Type B pancreatic cell (in vitro differentiated cells): ENCODE measurements at places on chromosomes 12 and 14. TPM values are rescaled to one million over a fixed set of nuclear protein-coding genes. Genes with fewer than 3 reads are reported as not detected.

DNA sequence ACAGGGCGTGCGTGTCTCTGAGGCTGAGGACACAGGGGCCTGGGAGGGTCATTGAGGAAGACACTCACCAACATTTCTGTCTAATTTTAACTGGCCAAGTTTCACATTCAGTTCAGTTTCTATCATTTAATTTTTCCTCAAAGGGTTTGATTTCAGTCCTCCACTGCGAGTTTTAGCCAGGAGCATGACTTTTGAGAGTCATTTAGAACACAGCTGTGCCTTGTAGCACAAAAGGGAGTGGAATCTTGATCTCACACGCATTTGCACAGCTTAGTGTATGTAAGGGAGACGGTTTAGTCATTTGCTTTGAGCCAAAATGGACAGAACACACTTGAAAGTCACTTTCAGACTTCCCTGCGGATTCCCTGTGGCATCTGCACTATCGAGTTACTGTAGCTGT lies 1090.8 kb downstream of the BCL11B start:
- DNase-seq = no peak

- DNase-seq = no peak
Observed at GRCh38 chr12:4106621-4107020, 166.9 kb upstream of the CCND2 start.

DNA sequence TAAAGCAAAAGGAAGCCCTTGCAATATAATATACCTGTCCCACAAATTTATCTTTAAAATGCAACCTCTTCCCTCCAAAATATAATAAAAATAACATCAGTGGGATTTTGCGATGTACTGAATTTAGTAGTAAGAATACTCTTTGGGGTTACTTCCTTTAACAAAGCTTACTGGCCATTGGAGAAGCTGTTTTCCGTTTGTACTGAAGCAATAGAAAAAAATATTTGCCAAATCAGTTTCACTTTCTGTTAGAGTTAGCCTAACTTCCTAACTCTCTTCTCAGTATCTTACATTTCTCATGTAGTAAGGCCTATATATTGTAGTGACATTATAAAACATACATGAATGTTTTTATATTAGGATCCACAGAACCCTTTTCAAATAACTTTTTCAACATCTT lies 3.7 kb downstream of the MAX start:
- no peak for DNase-seq

CLBA1 gene
- 16.2 and 18.8 TPM in 2 replicates for total RNA-seq

DNA sequence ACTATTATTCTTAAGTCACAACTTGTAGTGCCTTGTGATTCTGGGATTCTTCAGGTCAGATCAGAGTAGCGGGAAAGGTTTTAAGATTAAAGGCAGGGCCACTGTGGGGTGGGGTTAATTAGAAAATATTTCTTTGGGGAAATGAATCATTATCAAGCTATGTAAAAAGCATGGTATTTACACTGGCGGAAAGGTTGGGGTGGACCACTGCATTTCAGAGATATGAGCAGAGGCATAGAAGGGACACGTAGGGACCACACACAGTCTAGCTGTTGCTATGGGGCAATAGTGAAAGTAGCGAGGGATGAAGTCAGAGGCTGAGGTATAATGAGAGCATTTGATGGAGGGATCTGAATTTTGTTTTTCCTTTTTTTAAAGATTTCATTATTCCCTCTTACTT lies 31.7 kb upstream of the KCNH3 start:
- no peak for DNase-seq

DNA sequence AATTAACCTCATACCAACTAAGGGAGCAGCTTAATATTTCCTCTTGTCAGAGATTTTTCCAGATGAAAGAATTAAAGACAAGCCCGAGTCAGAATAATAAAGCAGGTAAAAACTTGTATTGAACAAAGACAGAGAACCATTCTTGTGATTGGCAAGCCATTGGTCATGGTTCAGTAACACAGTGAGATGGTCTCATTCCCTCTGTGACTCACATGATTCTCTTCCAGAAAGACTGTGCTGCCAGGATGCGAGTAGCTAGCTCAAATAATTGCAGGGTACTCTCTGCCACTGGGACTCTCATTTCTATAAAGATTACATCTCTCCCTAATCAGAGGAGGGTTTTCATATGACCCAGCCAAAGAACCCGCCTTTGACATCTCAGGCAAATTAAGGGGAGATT lies 179.4 kb downstream of the PHLDA1 start:
- no peak for DNase-seq

TOGARAM1 gene
- total RNA-seq = 20.2 and 21.2 TPM in 2 replicates

DNA sequence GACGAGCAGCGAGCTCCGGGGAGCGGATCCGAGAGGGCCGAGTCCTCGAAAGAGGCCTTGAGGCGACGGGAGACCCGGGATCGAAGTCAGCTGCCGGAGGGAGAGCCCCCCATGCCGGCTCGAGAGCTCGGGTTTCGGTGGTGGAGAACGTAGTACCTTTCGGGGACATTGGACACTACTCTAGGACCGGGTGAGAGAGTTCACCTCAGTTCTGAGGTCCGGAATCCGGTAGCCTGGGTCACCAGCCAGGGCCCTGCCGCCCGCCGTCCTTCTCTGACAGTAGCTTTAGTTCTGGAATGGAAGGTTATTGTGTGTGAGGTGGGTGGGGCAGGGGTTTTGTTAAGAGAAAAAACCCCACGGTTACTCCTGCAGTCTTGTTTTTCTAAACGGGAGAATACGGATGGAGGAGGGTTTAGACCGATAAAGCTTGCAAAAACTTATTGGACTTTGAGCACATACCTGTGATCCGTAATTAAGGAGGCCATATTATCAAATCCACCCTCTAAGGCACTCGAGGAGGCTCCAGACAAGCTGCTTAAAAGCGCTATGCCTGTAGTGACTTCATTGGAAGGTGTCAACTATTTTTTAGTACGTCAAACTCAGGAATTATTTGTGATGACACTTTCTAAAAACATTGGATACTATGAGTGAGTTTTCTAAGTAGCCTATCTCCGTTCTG lies 765 bp downstream of the SCYL2 start:
- DNase-seq = no peak

DNA sequence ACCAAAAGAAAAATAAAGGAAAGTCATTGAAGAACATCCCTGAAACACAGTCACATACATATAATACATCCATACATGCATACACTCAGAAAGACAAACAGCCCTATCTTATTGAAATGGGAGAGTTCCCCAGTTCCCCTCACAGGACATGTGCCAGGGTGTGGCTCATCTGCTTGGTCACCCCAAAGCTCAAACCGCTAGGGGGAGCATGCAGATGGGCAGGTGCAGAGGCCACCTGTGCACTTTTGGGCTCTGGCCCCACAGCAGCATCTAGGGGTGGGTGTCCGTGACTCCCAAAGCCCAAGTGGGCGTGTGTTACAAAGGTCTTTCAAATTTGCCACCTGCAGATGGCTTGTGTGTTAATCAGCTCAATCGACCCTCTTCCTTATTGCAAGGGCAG lies 75.2 kb downstream of the CMAS start:
- no peak for DNase-seq

GRCh38 chr12:22248571-22249115 lies 85.9 kb downstream of the ST8SIA1 start:
- DNase-seq = no peak

SENP1 gene
- total RNA-seq = 25.0 and 32.0 TPM in 2 replicates

DNA sequence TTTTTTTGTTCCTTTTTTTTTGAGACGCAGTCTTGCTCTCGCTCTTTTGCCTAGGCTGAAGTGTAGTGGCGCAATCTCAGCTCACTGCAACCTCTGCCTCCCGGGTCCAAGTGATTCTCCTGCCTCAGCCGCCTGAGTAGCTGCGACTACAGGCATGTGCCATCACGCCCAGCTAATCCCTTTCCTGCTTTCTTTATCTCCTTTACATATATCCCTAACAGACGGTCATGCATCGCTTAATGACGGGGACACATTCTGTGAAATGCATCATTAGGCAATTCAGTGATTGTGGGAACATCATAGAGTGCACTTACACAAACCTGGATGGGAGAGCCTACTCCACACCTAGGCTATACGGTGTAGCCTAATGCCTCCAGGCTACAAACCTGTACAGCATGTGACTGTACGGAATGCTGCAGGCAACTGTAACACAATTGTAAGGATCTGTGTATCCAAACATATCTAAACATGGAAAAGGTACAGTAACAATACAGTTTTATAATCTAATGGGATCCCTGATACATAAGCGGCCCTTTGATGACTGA lies 32.8 kb downstream of the NOS1 start:
- DNase-seq = no peak

LBHD2 gene
- total RNA-seq = not detected in 2 replicates

KLHL33 gene
- total RNA-seq = not detected in 2 replicates

GRCh38 chr12:54038284-54038870 lies 5.5 kb downstream of the HOXC5 start:
- no peak for DNase-seq

- no peak for DNase-seq
Observed at GRCh38 chr12:82425241-82425640, 66.9 kb downstream of the METTL25 start.

DNA sequence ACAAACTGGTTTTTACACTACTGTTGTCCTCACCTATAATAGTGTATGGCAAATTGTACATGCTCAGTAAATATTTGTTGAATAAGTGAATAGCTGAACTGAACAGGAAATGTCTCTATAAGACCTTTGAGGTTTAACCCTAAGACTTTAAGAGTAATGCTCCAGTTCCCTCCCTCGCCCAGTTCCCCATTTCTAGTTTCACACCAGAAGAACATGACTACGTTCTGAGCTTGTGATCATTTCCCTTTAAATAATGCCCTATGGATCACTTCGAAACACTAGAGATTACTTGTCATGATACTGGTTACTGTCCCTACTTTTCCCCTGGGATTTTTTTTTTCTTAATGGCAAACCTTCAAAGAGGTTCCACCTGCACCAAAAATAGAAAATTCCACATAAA lies 69.3 kb downstream of the PRKD1 start:
- DNase-seq = no peak

GRCh38 chr14:98112194-98112780 lies 1159.7 kb downstream of the BCL11B start:
- no peak for DNase-seq

GRCh38 chr14:63952933-63953437 lies 100.2 kb downstream of the SYNE2 start:
- DNase-seq = no peak

- no peak for DNase-seq
Observed at GRCh38 chr14:64649383-64649998, 54.7 kb upstream of the PLEKHG3 start.

GRCh38 chr14:86824167-86824566 lies 1168.8 kb downstream of the GALC start:
- no peak for DNase-seq

DBX2 gene
- total RNA-seq = 0.10 TPM in 1 of 2 replicates, not detected in the other

SERPINA12 gene
- total RNA-seq = not detected in 2 replicates

DNA sequence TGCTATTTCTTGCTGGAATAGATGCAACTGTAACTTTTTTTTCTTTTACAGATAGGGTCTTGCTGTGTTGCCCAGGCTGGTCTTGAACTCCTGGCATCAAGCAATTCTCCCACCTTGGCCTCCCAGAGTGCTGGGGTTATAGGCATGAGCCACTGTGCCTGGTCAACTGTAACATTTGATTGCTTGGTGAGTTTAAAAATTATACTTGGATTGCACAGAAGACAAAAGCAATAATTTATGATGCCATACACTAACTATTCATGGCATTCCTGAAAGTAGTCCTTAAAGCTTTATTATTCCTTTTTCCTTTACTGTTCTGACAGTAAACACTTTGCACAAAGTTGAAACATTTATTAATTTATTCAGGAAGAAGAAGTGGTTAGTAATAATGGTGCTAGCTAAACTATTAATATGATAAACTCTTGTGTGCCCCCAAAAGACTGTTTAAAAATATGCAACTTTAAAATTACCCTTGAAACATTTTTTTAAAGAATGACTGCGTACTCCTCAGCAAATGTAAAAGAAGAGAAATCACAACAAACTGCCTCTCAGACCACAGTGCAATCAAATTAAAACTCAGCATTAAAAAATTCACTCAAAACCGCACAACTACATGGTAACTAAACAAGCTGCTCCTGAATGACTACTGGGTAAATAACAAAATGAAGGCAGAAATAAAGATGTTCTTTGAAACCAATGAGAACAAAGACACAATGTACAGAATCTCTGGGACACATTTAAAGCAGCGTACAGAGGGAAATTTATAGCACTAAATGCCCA lies 8.3 kb downstream of the PTPRB start:
- no peak for DNase-seq

GRCh38 chr12:125315771-125316170 lies 250.5 kb downstream of the AACS start:
- no peak for DNase-seq

CFAP251 gene
- 2.6 and 3.3 TPM in 2 replicates for total RNA-seq

ATL1 gene
- total RNA-seq = 5.7 and 7.3 TPM in 2 replicates

PPFIA2 gene
- total RNA-seq = 2.0 and 5.7 TPM in 2 replicates

- DNase-seq = no peak
Observed at GRCh38 chr14:87888136-87888999, 104.6 kb downstream of the GALC start.

DNAI7 gene
- total RNA-seq = 1.4 and 1.8 TPM in 2 replicates

ASB2 gene
- total RNA-seq = 0.21 and 0.60 TPM in 2 replicates

KSR2 gene
- 2.0 and 4.7 TPM in 2 replicates for total RNA-seq

ARHGAP9 gene
- total RNA-seq = 0.52 and 1.8 TPM in 2 replicates

DNA sequence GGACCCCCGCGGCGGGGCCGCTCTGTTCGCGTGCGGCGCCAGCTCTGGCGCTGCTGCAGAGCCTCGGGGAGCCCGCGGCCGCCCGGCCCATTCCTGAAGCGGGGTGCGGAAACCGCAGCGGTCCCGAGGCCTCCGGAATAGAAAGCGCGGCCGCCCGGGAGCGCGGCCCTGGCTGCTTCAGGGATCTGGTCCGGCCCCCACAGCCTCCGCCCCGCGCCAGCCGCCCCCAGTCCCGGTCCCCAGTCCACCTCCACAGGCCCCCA lies 204 bp downstream of the HSP90AA1 start:
- no peak for DNase-seq

- no peak for DNase-seq
Observed at GRCh38 chr12:77372026-77372425, 306.7 kb upstream of the E2F7 start.

DNA sequence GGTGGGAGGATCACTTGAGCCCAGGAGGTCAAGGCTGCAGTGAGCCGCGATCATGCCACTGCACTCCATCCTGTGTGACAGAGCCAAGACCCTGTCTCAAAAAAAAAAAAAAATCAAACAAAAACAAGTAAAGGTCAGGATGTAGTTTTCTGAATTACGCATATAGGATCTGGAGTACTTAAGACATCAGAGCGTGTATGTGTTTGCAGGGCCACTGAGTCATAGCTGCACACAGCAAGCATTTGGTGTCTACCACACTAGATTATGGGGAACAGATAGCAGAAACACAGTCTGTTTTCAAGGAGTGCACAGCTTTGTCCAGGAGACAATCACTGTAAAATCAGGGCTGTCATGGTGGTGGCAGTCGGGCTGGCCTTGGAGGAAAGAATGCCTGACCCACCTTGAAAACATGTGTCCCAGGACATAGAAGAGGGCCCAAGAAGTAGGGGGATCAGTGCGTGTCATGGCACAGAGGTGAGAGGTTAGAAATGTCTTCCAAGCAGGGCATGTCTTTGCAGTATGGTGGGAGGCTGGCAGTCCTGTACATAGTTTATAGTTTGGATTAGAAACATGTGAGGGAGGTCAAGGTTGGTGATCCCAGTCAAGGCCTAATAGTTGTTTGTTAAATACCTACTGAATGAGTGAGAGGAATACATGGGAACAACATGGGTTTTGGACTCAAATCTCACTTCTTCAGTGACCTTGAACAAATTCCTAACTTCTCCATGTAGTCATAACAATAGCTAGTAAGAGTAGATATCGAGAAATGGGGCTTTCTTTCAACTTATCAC lies 23.6 kb upstream of the C12orf71 start:
- no peak for DNase-seq

CEBPE gene
- total RNA-seq = not detected in 2 replicates

STON2 gene
- 40.4 and 105 TPM in 2 replicates for total RNA-seq
